ENCODE measurements at places on chromosomes 11 and 22.

GRCh38 chr11:11944444-11944843 is 64.0 kb downstream of the DKK3 start:
- no peak for DNase-seq

DNA sequence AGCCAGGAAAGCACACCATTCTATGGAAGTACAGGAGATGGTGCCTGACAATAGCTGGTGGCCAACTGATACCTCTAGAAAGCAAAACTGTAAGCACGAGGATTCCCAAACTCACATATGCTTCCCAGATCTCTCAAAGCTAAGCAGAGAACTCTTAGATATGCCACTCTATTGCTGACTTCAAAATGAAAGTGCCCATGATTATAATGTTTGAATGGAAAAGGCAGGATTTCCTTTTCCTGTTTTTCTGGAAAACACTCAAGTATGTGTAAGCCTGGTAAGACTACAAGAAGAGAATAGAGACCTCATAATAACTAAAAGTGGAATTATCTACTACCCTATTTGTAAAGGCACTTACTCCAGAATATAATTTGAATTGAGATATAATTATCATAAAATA is 2.6 kb upstream of the CARD18 start:
- no peak for DNase-seq

- no peak for DNase-seq
These were observed 35.3 kb downstream of the MCM5 start for GRCh38 chr22:35435201-35435740.

DNA sequence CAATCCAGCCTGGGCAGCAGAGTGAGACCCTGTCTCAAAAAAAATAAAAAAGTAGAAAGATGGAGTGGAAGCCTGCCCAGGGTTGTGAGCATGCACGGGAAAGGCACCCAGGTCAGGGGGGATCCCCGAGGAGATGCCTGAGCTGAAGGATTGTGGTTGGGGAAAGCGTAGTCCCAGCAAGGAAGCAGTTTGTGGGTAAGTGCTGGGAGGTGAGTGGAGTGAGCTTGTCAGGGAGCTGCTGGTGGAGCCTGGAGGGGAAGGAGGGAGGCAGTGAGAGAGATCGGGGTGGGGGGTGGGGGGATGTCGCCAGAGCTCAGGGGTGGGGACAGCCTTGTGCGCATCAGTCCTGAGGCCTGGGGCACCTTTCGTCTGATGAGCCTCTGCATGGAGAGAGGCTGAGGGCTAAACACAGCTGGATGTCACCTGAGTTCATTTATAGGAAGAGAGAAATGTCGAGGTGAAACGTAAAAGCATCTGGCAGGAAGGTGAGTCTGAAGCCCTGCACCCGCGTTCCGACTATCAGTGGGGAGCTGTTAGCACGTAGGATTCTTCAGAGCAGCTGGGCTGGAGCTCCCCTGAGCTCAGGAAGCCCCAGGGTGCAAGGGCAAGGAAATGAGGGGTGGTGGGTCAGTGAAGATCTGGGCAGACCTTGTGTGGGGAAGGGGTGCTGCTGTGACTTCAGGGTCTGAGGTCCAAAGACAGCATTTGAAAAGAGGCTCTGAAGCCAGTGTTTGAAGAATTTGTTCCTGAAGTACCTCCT is 10.2 kb downstream of the TMEM121B start:
- no peak for DNase-seq

GRCh38 chr22:36587289-36588154 is 58.6 kb upstream of the EIF3D start:
- DNase-seq: no peak

DNA sequence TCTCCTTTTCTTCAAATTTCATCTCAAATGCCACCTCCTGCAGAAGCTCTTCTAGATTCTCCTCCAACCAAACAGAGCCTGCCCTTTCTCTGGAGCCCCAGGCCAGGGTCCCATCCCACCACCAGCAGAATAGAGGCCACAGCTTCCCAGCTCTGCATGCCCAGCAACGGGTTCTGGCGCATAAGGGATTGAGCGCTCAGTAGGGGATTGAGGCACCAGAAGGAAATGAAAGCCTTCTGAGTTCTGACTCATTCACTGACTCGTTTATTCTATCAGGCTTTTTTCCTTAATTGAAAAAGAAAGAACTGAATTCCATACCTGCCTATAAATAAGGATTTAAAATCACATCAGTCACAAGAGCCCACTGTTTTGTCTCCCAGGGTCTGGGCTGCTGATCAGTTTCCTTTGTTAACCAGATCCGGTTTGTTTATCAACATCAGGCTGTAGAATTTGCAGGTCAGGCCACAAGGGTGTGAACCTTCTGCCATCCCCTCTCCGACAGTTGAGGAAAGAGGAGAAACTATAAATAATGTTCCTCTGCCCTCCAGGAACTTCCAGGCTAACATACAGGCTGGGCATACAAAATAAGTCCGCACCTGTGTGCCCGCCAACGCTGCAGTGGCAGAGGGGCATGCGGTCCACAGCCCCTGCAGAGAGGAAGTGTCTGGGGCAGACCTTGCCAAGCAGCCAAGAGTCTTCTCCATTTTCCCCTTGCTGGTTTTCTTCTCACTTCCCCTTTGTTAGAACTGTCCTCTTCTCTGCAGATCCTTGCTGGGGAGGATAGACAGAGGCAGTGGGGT is 63.5 kb upstream of the PRDM11 start:
- peak; percentile 59 for DNase-seq

- no peak for DNase-seq
These were observed 506 bp downstream of the MCM5 start for GRCh38 chr22:35400501-35400790.

DNA sequence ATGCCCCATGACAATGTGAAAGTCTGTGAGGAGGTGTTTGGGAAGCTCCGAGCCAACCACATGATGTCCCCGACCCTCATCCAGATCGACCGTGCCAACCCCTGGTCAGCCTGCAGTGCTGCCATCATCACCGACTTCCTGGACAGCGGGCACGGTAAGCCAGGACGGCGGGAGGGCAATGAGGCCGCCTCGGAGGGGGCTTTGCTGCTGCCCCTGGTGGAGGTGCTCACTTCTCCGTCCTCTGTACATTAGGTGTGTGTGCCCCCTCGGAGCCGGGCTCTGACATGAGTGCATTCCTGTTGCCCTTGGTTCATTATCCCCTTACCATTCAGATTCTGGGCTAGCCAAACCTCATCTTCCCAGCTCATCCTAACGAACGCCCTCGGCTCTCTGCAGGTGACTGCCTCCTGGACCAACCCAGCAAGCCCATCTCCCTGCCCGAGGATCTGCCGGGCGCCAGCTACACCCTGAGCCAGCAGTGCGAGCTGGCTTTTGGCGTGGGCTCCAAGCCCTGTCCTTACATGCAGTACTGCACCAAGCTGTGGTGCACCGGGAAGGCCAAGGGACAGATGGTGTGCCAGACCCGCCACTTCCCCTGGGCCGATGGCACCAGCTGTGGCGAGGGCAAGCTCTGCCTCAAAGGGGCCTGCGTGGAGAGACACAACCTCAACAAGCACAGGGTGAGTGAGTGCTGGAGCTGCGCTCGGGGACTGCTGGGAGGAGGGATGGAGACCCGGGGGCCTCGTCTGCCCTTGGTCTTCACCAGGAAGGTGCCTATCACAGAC is 13.8 kb downstream of the ADAMTS15 start:
- no peak for DNase-seq

GRCh38 chr11:75188671-75189070 is 37.8 kb downstream of the SLCO2B1 start:
- peak; percentile 91 for DNase-seq

DNA sequence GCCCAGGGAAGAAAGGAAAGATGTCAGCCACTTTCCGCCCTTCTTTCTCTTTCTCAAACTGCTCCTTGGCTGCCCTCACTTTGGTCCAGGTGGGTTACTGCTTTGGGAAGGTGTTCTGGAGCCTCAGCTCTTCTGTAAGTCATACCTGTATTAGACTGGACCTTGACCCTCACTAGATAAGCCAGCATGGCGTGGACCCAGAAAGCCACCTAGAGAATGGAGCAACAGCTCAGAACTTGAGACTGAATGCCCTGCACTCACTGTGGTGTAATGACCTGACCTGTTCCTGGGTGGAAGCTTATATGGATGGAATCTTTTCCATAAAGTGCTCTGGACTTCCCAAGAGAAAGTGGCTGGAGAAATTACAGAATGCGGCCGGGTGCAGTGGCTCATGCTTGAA is 15.6 kb downstream of the ACP2 start:
- DNase-seq: no peak

DNA sequence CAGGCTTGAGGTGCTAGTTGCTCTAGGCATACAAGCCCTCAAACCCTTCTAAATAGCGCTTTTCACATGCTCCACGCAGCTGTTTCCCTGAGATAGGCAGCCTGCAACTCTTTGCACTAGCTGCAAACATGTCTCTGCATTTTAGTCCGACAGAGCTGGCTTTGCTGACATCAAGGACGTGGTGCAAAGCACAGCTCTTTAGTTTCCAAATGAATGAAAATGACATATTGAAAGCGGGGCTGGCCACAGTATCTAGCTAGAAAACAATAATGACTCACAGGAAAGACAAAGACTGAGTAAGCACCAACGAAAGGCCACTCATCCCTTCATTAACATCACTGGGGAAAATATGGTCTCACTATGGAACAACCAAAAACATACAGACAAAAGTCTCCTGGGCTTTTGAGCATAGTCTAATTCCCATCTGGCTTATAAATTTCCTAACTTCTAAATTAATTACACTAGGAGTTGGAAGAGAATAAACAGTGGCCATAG is 15.3 kb upstream of the ZC3H12C start:
- peak; percentile 76 for DNase-seq

Data from suppressor macrophage treated with lipopolysaccharide for 1 hour (primary cell).